Endodermal cell (in vitro differentiated cells): ENCODE measurements at places on chromosomes 5 and 9. TPM values are rescaled to one million over a fixed set of nuclear protein-coding genes. Genes with fewer than 3 reads are reported as not detected.

SH3GL2 gene
- total RNA-seq = 6.0 to 7.9 TPM (median 7.7 TPM) in 3 replicates

DNA sequence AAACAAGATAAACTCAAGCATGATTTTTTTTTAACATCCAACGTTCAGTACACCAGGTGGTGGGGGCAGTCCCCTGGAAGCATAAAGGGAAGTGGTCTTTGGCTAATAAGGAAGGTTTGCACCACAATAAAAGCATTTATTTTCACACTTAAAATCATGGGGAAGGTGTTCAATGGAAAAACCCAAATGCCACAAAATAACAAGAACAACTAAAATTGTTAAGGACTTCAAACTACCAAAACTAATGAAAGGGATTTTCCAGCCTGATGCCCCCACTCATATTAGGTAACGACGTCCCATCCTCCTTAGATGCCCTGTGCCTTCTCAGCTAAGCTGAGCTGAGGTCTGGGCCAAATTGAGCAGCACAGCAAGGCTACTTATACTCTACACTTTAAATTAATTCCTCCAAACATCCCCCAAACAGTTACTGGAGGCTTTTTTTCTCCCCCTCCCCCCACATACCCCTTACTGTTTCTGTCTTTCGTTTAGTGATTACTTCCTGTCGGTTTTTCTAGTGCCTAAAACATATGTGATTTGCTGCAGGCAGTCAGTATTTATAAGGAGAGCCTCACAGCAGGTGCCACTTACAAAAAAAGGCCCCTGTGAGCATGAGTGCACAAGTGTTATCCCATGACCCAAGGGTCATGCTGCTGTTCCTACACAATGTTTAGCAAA is 259.7 kb upstream of the ZNF608 start:
- DNase-seq = no peak
- no peaks in the 10 kb centered on the region for H3K27me3 ChIP-seq
- H3K4me3 ChIP-seq = no peak overlapping the region
- H3K27ac ChIP-seq = peak overlapping the region; percentile 45
- no peaks in the 10 kb centered on the region for H3K36me3 ChIP-seq
- H3K4me1 ChIP-seq = peaks cover 7% of the 10 kb centered on the region

ADAMTSL2 gene
- 0.67 to 1.6 TPM (median 0.93 TPM) in 3 replicates for total RNA-seq

DNA sequence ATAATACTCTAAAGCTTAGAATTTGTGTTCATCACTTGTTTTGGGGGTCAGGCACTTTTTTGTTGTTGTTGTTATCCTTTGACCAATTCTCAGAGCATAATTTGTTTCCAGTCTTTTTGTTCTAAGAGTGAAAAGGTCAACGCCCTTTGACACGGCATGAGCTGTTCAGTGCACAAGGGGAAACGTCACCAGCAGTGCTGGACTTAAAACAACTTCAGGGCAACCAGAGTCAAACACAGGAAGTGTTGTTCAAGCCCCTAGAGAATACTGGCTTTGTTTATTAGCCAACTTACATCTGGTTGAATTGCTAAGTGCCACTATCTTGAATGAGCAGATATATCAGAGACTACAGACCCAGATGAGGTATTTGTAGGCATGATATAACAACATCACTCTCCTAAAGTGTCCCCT is 368.9 kb downstream of the TMEM161B start:
- no peaks in the 10 kb centered on the region for H3K36me3 ChIP-seq
- no peaks in the 10 kb centered on the region for H3K27me3 ChIP-seq
- peak overlapping the region; percentile 88 for H3K27ac ChIP-seq
- no peak overlapping the region for H3K4me3 ChIP-seq
- DNase-seq = no peak
- H3K4me1 ChIP-seq = no peaks in the 10 kb centered on the region

DNA sequence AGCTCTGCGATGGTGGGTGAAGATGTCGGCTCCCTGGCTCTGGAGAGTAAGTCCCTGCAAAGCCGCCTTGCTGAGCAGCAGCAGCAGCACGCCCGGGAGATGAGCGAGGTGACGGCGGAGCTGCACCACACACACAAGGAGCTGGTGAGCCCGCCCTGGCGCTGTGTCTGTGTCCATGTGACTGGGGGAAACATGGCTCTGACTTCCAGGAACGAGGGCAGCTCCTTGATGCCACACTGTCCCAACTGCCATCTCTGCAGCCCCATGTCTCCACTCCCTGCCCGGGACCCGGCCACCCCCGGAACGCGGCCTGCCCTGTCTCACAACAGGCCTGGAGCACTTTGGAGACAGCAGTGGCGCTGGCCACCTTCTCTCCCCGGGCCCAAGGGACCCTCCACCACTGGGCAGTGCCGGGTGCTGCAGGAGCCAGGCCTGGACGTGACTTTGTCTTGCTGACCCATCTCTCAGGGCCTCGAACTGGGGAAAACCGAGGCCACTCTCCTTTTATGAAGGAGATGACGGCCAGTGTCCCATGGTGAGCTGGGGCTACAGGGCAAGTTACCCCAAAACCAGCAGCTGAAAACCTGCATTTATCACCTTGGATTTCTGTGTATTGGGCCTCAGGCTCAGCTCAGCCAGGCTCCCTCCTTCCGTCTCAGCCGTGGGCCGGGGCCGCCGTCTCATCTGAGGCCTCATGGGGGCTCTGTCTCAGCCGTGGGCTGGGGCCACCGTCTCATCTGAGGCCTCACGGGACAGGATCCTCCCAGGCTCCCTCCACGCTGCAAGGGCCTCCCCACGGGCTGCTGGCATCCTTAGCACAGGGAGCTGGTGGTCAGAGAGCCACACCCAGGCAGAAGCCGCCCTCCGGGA is 28.6 kb downstream of the CEP72 start:
- H3K27ac ChIP-seq = no peak overlapping the region
- H3K27me3 ChIP-seq = no peaks in the 10 kb centered on the region
- H3K4me3 ChIP-seq = no peak overlapping the region
- peaks cover 39% of the 10 kb centered on the region for H3K36me3 ChIP-seq

TEX48 gene
- not detected in 2 replicates for total RNA-seq

DNA sequence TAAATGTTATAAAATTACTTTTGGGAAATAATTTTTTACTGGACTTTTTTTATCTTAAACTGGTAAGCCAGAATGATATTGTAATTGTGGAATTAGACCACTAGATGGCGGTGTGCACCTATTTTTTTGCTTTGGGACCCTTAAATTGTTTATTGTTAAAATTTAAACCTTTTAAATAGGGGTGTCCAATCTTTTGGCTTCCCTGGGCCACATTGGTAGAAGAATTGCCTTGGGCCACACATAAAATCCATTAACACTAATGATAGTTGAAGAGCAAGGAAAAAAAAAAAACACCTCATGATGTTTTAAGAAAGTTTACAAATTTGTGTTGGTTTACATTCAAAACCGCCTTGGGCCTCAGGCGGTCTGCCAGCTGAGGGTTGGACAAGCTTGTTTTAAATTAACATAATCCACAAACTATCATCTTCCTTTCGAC is 28.4 kb upstream of the GADD45G start:
- H3K27me3 ChIP-seq = no peaks in the 10 kb centered on the region
- H3K4me1 ChIP-seq = no peaks in the 10 kb centered on the region
- DNase-seq = no peak

DNA sequence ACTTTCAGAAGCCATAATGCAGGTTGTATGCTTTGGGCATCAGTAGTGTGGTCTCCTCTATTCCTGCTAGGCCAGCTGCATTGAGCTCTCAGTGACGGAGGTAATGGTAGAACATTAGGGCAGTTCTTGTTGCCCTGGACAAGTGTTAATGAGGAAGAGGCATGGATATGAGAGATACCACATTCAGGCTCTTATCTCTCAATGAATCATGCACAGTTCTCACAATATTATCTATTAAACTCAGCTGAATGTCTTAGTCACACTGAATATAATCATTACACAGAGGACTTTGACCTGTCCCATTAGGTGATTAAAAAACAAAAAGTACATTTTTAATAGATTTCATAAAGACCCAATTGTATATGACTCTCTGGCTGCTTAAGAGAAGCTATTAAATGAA is 76.6 kb upstream of the SSBP2 start:
- H3K27me3 ChIP-seq = no peaks in the 10 kb centered on the region
- no peak overlapping the region for H3K27ac ChIP-seq
- no peaks in the 10 kb centered on the region for H3K36me3 ChIP-seq
- no peak overlapping the region for H3K4me3 ChIP-seq
- DNase-seq = no peak

- H3K27ac ChIP-seq = no peak overlapping the region
- no peak overlapping the region for H3K4me3 ChIP-seq
Observed at GRCh38 chr5:65539827-65540226, 23.1 kb downstream of the CENPK start.

FAM153A gene
- not detected in 3 replicates for total RNA-seq

DNA sequence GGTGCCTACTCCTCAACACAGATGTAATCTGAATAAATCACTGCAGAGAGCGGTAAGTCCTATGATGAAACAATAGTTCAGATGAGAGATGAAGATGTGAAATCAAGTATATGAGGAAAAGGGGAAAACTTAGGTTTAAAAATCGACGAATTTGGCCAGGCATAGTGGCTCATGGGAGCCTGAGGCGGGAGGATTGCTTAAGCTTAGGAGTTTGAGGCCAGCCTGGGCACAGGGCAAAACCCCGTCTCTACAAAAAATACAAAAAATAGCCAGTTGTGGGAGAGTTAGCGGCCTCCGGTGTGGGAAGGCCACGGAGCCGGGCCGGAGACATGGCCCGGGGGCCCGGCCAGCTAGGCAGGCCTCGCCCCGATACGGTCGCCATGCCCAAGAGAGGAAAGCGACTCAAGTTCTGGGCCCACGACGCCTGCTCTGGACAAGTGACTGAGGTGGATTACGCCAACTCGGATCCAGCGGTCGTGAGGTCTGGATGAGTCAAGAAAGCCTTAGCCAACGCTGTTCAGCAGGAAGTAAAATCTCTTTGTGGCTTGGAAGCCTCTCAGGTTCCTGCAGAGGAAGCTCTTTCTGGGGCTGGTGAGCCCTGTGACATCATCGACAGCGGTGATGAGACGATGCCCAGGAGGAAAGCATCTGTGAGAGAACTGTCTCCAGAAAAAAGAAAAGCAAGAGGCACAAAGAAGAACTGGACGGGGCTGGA is 62.8 kb upstream of the SUB1 start:
- no peak overlapping the region for H3K4me3 ChIP-seq
- DNase-seq = no peak
- no peaks in the 10 kb centered on the region for H3K4me1 ChIP-seq
- peaks cover 5% of the 10 kb centered on the region for H3K27me3 ChIP-seq
- no peaks in the 10 kb centered on the region for H3K36me3 ChIP-seq

DNA sequence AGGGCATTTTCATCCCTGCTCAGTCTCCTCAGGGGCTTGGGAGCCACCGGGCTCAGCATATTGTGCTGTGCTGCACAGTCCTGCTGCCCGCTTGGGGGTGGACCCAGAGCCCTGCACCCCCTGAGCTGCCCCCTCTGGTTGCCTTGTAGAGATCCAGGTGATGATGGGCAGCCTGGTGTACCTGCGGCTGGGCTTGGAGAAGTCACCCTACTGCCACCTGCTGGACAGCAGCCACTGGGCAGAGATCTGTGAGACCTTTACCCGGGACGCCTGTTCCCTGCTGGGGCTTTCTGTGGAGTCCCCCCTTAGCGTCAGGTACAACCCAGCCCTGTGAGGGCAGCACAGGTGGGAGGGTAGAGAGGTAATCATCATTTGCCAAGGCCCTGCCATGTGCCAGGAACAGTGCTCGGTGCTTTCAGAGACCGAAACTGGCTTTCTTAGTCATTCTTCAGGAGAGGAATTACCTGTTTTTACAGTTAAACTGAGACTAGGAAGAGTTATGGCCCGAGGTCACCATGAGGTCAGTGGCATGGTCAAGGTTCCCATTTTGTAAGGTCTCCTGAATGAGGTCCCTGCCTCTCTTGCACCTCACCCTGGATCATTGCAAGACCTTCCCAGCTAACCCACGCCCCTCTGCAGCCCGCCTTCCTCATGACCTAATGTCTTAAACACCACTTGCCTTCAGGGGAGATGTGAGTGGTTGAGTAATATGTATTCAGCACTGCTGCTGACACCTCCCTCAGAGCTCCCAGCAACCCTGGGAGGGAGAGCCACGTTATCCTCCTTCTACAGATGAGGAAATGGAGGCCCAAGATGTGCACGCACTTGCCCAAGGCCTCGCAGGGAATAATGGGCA is 7.5 kb downstream of the NHP2 start:
- no peak overlapping the region for H3K27ac ChIP-seq
- no peak overlapping the region for H3K4me3 ChIP-seq
- no peaks in the 10 kb centered on the region for H3K27me3 ChIP-seq
- peaks cover 80% of the 10 kb centered on the region for H3K36me3 ChIP-seq

GRCh38 chr9:129081388-129081904 is 535 bp downstream of the DOLPP1 start:
- peaks cover 12% of the 10 kb centered on the region for H3K36me3 ChIP-seq
- H3K4me1 ChIP-seq = peaks cover 3% of the 10 kb centered on the region
- H3K27me3 ChIP-seq = no peaks in the 10 kb centered on the region
- DNase-seq = no peak

GRCh38 chr5:1068895-1069719 is 42.8 kb downstream of the SLC12A7 start:
- DNase-seq = no peak
- no peak overlapping the region for H3K4me3 ChIP-seq
- no peaks in the 10 kb centered on the region for H3K36me3 ChIP-seq
- H3K27me3 ChIP-seq = no peaks in the 10 kb centered on the region

DNA sequence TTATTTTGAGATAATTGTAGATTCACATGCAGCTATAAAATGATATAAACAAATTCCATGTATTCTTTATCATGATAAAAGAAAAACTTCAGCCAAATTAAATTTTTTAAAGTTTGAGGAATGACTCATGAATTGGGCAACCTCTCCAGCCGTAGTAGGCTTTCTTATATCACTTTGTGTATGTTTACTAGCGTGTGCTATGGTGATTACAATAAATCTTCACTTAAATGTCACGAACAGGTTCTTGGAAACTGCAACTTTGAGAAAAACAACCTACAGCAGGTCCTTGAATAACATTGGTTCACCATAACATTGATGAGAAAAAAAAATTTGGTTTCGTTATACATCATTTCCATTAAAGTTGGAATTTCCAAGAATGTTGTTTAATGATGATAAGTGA is 730.9 kb upstream of the TYRP1 start:
- no peak overlapping the region for H3K27ac ChIP-seq
- H3K4me3 ChIP-seq = no peak overlapping the region
- no peaks in the 10 kb centered on the region for H3K27me3 ChIP-seq

DNA sequence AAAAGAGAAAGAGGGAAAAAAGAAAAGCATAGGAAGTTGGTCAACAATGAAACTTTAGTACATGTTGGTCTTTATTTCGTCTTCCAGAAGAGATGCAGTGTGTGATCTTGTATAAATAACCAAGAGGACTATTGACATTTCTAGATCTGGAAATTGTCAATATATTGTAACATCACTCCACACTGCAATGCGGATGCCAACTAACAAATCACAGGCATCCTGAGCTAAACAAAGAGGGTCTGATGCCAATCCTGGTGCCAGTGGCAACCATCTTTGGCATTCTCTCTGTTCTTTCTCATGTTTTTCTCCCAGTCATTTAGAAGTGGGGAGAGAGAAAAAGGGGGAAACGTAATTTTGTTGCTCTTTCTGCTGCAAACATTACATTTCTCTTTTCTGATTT is 9.7 kb downstream of the NFIB start:
- H3K4me1 ChIP-seq = peaks cover 12% of the 10 kb centered on the region
- no peak for DNase-seq
- no peak overlapping the region for H3K4me3 ChIP-seq

GRCh38 chr5:86596476-86596875 is 21.3 kb upstream of the COX7C start:
- no peaks in the 10 kb centered on the region for H3K27me3 ChIP-seq
- DNase-seq = no peak
- H3K36me3 ChIP-seq = no peaks in the 10 kb centered on the region
- H3K4me3 ChIP-seq = no peak overlapping the region
- H3K4me1 ChIP-seq = no peaks in the 10 kb centered on the region
- H3K27ac ChIP-seq = no peak overlapping the region
